NCI-H2227 treated with DMSO at 0.1 percent for 48 hours (cell line): ENCODE measurements at places on chromosomes 3 and 15.

GRCh38 chr15:47374222-47374621, 343.1 kb upstream of the SEMA6D start:
- no peak for DNase-seq

DNA sequence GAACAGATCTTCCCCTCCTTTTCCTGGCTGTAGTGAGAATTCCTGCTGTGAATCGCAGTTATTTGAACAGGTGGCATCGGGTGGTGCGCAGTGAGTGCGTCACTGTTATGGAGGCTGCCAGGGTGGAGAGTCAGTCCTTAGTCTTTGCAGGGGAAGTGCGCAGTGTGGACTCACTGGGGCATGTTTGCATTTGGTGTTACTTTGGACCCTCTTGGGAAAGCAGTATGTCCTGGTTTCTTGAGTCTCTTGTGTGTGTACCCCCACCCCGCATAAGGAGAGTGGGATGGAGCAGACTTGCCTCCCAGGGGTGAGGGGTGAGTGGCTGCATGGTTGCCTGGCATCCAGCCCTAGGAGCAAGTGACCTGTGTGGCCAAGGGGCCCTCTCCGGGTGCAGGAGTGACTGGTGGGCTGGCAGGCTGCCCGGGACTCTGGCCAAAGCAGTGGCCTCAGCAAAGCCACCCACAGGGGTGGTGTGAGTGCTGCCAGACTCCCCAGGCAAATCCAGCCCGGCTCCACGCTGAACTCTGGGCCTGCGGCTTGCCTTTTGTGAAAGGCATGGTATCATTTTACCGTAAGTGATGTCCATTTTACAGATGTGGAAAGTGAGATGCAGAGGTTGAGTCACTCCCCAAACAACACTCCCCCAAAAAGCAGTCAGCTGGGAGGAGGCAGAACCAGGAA, 46.4 kb downstream of the DNASE1L3 start:
- no peak for DNase-seq

DNA sequence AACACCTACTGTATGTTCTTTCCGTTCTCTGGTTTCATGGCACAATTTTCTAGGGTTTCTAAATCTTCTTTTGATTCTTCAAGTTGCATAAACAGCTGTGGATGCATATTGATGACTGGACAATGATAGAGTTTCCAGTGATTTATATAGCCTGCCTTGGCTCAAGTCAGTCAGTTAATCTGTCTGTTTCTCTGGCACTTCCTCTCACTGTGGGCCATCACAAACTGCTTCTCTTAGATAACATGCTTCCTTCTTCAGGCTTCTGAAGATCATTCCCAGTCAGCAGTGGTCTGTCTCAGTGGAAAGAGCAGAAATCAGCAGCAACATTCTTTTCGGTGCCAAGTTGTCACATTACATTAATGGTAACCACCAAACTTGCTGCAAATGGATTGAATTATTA, 207.2 kb downstream of the RYR3 start:
- DNase-seq = no peak

GRCh38 chr15:70556151-70556741, 207.1 kb downstream of the UACA start:
- DNase-seq = no peak

DNA sequence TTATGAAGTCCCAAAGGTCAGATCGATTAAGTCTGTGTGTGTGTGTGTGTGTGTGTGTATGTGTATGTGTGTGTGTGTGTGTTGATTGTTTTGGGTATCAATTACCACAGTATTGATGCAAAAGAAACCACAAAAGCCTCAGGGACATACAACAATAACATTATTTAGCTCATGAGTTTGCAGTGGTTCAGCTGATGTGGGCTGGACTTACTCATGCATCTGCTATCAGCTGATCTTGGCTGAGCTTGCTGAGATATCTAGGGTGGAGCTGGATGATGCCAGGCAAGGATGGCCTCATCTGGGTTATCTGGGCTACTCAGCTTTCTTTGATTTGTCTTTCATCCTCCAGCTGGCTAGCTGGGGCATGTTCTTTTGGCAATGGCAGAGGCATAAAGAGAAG, 82.4 kb upstream of the PRR23C start:
- DNase-seq = no peak

DNA sequence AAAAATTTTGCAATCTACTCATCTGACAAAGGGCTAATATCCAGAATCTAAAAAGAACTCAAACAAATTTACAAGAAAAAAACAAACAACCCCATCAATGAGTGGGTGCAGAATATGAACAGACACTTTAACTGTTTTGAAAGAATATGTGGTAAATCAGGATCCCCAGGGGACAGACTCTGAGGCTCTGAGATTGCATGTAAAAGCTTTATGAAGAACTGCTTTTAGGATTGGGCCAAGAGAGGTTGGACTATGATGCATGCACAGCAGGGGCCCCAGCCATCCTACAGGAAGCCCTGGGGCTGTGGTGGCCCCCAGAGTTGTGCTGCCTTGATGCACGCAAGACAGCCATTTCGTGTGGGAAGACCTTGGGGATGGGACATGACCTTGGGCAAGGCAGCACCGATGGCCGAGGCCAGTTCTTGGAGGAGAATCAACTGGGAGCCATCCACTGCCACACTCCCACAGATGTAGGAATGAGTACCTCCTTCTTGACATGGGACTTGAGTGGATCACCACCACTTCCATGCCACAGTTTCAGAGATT, 298.1 kb upstream of the THBS1 start:
- DNase-seq = no peak

- no peak for DNase-seq
Measured at GRCh38 chr3:45125550-45126026, 20.6 kb downstream of the CDCP1 start.

DNA sequence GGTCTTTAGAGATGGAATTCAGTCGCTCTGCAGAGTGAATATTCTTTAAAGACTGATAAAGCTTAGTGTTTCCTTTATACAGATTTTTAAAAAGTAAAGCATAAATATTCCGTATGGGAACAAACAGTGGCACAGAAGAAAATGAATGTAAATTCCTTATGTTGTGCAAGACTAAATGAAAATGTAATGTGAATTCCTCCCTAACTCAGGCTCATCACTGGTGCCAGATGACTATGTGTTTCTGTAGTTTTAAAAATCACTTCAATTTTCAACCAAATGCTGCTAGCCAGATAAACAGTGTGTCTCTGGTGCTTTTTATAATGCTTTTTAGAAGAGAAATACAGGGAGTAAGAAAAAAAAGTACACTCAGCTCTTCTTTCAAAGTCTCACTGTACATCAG, 154.8 kb upstream of the SNTN start:
- no peak for DNase-seq

GRCh38 chr15:65638109-65638508, 16.4 kb downstream of the SLC24A1 start:
- no peak for DNase-seq

DNA sequence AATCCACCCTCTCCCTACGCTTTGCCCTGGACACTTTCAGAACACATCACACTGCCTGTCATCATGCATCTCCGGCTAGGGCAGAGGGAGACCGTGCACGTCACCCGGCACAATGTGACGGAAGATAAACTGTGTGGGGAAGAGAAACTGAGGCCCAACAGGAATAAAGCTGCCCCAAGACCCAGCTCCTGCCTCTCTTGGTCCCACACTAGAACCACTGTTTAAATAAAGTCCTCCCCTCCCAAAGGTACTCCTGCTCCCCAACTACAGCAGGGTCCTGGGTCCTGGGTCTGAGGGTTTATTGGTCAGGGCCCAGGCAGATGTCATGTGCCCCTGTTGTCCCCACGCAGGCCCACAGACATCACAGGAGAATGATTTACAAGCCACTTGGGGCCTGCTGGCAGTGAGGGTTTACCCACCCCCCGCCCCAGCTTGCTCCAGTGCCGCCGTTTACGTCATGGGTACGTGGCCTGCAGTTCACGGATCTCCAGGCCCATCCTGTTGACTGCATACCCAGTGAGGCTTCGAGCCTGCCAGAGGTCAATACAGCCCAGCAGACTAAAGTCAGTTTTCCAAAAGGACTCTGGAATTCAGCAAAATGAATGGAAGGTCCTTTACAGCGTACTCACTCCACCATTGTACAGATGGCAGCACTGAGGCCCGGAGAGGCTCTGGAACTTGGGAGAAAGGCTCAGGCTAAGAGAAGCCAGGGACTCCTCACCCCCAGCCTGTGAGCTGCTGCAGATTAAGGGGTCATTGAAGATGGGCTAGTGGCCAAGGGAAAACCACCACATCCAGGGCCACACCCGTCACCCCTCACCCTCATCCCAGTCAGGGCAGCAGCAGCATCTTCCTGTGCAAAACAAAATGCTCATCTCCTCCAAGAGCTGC, 23.2 kb downstream of the ALS2CL start:
- DNase-seq = no peak

DNA sequence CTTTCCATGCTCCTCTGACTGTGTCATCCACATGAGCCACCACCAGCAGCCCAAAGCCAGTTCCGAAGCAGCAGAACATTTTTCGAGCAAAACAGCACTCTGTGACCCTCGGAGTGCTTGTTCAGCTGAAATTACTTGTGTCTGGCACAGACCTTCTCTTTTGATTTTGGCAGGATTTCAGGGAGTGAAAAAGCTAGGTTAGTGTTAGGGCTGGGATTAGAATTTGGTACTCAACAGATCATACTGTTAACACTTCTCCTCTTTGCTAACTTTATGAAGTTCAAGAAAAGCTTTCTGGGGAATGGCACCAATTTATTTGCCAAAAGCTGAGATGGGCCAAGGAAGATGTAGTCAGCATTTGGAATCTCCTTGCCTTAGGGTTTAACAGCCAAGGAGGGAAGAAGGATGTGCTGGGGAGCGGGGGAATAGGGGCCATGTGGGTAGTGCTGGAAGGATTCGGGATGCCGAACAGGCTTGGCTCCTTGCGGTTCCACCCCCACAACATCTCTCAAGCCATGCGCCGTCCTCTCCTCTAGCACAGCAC, 55.1 kb upstream of the TRA2B start:
- no peak for DNase-seq

GRCh38 chr3:176514297-176514696, 683.0 kb downstream of the TBL1XR1 start:
- DNase-seq = no peak

- DNase-seq = peak; percentile 32
Measured at GRCh38 chr3:98817547-98818041, 54.5 kb downstream of the ST3GAL6 start.

GRCh38 chr15:70585707-70586034, 177.7 kb downstream of the UACA start:
- DNase-seq = no peak

DNA sequence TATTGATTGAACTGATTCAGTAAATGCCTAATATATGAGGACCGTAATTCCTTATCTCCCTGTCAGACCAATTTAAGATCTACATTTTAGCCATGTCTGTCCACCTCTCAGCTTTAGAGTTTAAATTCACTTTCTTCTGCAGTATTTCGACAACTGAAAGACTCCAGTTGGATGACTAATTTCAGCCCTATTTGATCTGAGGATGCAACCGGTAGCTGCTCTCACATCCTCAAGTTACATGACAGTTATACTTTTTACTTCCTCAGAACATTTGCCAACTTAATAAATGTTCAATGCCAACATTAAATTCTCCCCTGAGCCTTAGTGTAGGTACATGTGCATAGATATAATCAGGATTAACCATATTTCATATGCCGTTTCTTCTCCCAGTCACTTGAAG, 2.5 kb upstream of the HHLA2 start:
- DNase-seq = no peak

GRCh38 chr3:128468791-128469527, 2.3 kb upstream of the DNAJB8 start:
- DNase-seq = no peak

GRCh38 chr15:71362556-71362955, 247.3 kb downstream of the THSD4 start:
- no peak for DNase-seq
